NCI-H1092 treated with DMSO at 0.1 percent for 48 hours (cell line): ENCODE measurements at places on chromosomes 16 and 17.

- DNase-seq = no peak
Observed at GRCh38 chr16:57004387-57005250, 15.3 kb downstream of the NLRC5 start.

GRCh38 chr16:9647981-9648701 is 534.1 kb downstream of the GRIN2A start:
- no peak for DNase-seq

- no peak for DNase-seq
Observed at GRCh38 chr17:75720656-75721462, at the start of gene ITGB4. ITGB4 (plus strand) TSS chr17:75721459; CDS start chr17:75724704, 3,245 bp downstream.

GRCh38 chr17:82399041-82399441 is 19.1 kb upstream of the HEXD start:
- peak; percentile 23 for DNase-seq

DNA sequence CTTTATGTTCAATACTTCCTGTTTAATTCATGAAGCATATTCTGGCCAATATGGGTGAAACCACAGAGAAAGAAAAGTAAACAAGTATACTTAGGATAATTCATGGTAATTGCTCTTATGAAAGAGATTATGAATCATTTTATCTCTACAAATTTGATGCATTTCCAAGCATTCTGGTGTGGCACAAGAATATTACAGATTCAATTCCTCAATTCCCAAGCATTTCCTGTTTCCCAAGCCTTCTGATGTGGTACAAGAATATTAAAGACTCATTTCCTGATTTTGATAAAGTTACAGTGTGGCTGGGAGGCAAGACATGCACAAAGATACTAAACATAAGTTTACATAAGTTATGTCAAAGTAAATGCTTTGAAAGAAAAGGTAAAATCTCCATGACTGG is 126.1 kb upstream of the NUDT7 start:
- no peak for DNase-seq

DNA sequence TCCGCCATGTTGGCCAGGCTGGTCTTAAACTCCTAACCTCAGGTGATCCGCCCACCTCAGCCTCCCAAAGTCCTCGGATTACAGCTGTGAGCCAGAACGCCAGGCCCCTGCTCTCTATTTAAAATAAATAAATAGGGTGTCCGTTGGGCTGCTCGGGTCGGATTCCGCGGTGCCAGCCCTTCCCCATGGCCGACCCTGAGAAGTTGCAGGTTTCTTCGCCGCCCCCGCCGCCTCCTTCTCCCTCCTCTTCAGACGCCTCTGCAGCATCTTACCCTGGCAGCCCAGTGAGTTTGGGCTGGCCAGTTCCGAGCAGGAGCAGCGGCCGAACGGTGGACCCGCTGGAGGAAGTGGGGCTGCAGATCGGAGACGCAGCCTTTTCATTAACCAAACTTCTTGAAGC is 1.7 kb upstream of the LUC7L start:
- no peak for DNase-seq

- DNase-seq = no peak
Observed at GRCh38 chr16:77858060-77858459, 69.7 kb downstream of the VAT1L start.

DNA sequence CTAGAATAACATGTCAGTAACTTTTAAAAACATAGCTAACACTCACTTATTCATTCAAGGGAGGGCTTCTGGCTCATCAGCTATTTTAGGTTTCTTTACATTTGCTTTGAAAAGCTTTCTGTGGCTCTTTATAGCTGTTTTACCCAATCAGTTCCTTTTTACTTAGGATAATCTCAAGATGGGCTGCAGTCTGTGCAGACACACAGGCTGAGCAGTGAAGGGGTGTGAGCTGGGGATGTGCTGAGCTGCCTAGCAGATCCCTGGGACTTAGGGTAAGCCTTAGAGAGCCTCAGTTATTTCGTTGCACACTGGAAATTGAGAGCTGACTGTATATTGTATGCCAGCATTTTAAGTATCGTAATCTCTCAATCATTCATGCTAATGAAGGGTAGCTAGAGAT is 30.2 kb upstream of the NOL11 start:
- DNase-seq = no peak

DNA sequence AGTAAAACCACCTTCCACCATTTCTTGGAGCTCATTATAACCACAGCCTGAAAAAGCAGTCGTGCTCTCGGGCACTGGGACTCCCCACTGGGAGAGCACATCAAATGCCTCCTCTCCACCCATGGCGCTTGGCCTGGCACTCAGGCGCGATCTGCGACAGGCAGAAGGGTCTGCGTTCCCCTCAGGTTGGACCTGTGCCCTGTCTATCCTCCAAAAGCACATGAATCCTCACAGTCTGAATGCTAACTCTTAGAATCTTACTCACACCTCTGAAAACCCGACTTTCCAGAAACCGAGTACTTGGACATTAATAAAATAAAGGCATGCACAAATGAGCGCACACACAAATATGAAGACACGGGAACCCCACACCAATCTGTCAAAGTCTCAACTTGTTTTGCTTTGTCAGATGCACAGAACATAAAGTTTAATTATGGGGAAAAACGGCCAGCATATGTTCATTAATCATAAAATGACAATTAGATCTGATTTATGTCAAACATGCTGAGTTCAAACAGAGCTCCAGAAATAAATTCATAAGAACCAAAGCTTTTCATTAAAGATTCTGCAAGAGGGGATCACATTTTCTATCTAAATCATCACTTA is 20.5 kb upstream of the FAAP100 start:
- peak; percentile 36 for DNase-seq

- no peak for DNase-seq
Observed at GRCh38 chr17:61700252-61700651, 109.2 kb upstream of the NACA2 start.

DNA sequence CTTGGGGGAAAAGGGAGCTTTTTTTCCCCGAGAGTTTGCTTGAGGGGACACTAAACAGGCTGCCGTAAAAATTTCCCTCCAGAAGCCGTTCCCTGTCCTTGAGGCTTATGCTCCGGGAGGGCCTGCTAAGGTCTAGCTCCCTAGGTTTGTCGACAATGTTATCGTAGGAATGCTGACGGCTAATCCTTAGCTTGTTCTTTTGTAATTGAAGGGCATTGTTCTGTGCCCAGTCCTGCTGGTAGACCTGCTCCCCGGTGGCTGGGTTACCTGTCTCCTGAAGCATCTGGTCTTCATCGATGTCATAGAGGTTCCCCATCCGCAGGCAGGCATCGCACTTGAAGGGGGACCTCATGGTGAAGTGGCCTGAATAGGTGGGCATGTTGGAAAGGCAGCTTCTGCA is 418.7 kb downstream of the GRIN2A start:
- DNase-seq = no peak
